GM23338 (cell line): ENCODE measurements at places on chromosomes 5 and 9. TPM values are rescaled to one million over a fixed set of nuclear protein-coding genes. Genes with fewer than 3 reads are reported as not detected.
A peak's percentile ranks its signal among the peaks of the same experiment; 100 is the strongest.

GRCh38 chr5:71695595-71695994 lies 23.5 kb upstream of the CARTPT start:
- DNase-seq = no peak
- peaks cover 17% of the 10 kb centered on the region for H3K4me1 ChIP-seq
- H3K4me3 ChIP-seq = no peak overlapping the region
- no peaks in the 10 kb centered on the region for H3K36me3 ChIP-seq

DNA sequence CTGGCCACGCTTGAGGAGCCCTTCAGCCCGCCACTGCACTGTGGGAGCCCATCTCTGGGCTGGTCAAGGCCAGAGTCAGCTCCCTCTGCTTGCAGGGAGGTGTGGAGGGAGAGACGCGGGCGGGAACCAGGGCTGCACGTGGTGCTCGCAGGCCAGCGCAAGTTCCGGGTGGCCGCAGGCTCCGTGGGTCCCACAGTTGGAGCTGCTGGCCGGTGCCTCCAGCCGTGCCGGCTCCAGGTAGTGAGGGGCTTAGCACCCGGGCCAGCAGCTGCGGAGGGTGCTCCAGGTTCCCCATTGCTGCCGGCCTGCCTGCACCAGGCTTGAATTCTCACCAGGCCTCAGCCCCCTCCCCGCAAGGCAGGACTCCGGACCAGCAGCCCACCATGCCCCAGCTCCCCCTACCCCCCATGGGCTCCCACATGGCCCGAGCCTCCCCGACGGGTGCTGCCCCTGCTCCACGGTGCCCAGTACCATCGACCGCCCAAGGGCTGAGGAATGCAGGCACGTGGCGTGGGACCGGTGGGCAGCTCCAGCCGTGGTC lies 192.8 kb upstream of the IZUMO3 start:
- no peak for DNase-seq
- H3K27me3 ChIP-seq = no peaks in the 10 kb centered on the region
- H3K27ac ChIP-seq = no peak overlapping the region

DNA sequence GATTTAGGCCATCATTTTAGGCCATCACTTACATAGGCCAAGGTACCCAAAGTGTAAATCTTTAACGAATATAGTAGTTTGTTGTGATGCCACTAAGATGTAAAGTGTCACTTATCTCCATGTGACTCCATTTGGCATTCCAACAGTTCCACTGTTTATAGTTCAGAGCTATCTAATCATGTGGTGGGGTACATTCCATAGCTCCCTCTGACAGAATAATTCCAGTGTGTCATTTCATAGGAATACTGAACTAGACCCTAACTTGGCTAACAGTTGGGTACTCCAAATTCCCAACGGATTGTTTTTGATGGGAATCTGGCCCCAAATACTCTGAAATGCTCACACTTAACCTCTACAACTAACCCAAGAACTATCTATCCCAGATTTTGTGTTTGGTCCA lies 76.7 kb upstream of the FST start:
- no peak overlapping the region for H3K27ac ChIP-seq
- no peaks in the 10 kb centered on the region for H3K27me3 ChIP-seq
- no peaks in the 10 kb centered on the region for H3K4me1 ChIP-seq
- DNase-seq = no peak
- H3K4me3 ChIP-seq = no peak overlapping the region
- no peaks in the 10 kb centered on the region for H3K36me3 ChIP-seq

DNA sequence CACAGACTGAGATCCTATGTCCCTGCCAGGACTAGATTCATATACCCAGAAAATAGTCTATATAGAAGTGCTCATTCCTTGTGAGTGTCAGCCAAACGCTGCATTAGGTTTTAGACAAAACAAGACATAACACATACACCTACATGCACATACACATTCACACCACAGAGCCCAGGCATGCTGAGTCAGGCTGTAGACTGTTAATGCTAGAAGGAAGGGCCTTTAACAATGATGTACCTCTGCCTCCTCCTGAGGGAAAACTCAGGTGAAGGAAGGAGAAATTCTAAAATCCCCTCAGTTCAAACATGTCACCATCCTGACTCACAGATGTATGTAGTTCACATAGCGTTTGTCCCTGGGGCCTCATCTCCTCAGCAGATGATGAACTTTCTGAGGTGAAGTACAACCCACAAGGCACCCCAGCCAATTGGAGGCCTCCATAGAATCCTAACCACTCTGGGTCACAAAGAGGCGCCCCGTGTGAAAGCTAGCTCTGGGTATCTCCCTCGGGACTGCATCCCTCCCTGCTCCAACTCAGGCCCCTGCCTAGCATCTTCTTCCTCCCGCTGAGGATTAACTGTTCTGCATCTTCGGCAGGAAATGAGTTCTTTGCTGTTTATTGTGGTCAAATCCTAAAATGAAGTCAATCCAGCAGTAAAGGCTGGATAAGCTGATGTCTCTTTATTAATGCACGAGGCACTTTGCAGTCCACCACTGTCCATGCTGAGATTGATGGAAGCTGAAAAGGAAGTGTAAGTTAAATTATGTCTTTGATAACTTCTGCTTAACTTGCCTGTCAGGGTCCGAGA lies 40.8 kb upstream of the FSTL4 start:
- no peaks in the 10 kb centered on the region for H3K4me1 ChIP-seq
- DNase-seq = no peak
- no peak overlapping the region for H3K4me3 ChIP-seq
- H3K27ac ChIP-seq = no peak overlapping the region
- H3K36me3 ChIP-seq = no peaks in the 10 kb centered on the region
- no peaks in the 10 kb centered on the region for H3K27me3 ChIP-seq

GRCh38 chr5:98299435-98299834 lies 474.0 kb upstream of the RGMB start:
- H3K4me3 ChIP-seq = no peak overlapping the region
- DNase-seq = no peak
- no peaks in the 10 kb centered on the region for H3K27me3 ChIP-seq
- H3K27ac ChIP-seq = no peak overlapping the region
- no peaks in the 10 kb centered on the region for H3K36me3 ChIP-seq

DNA sequence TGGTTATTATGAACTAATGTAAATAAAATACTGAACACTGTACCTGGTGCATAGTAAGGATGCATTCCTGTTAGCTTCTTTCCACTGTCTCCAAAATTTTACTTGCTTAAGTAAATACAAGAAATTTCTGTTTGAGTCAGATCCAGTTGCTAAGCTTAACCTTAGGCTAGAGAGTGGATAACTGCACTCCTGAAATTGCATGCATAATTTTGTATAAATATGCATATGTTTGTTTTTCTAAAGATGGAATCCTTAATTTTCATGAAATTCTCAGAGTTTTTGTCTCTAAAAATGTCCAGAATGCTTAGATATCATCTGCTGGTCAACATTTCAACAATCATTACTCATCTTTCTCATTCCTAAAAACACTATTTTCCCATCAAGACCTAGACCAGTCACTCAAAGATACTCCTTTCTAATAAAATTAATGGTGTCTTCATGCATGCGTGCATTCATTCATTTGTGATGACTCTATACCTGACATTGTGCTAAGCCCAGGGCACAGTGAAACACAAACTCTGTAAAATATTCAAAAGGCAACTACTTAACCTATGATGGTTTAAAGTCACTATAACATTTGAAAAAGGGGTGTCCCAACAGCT lies 284.8 kb downstream of the SEC61B start:
- H3K36me3 ChIP-seq = no peaks in the 10 kb centered on the region
- no peak for DNase-seq
- no peak overlapping the region for H3K27ac ChIP-seq
- no peaks in the 10 kb centered on the region for H3K27me3 ChIP-seq
- peaks cover 16% of the 10 kb centered on the region for H3K4me1 ChIP-seq

GRCh38 chr5:569358-569867 lies 42.7 kb upstream of the CEP72 start:
- H3K36me3 ChIP-seq = no peaks in the 10 kb centered on the region
- no peak overlapping the region for H3K27ac ChIP-seq
- H3K4me3 ChIP-seq = no peak overlapping the region
- H3K27me3 ChIP-seq = peaks cover 14% of the 10 kb centered on the region
- H3K4me1 ChIP-seq = no peaks in the 10 kb centered on the region; the same call in 1 of the 2 replicates
- no peak for DNase-seq

GRCh38 chr5:181221792-181222629 lies 1.1 kb upstream of the TRIM41 start:
- H3K4me1 ChIP-seq = peaks cover 12% of the 10 kb centered on the region; the same call in 1 of the 2 replicates
- H3K27me3 ChIP-seq = no peaks in the 10 kb centered on the region; the same call in 1 of the 2 replicates

- no peaks in the 10 kb centered on the region for H3K27me3 ChIP-seq
- H3K4me3 ChIP-seq = no peak overlapping the region
- H3K36me3 ChIP-seq = no peaks in the 10 kb centered on the region
- no peaks in the 10 kb centered on the region for H3K4me1 ChIP-seq
- H3K27ac ChIP-seq = no peak overlapping the region
Observed at GRCh38 chr9:135048046-135048757, 39.3 kb upstream of the OLFM1 start.

DNA sequence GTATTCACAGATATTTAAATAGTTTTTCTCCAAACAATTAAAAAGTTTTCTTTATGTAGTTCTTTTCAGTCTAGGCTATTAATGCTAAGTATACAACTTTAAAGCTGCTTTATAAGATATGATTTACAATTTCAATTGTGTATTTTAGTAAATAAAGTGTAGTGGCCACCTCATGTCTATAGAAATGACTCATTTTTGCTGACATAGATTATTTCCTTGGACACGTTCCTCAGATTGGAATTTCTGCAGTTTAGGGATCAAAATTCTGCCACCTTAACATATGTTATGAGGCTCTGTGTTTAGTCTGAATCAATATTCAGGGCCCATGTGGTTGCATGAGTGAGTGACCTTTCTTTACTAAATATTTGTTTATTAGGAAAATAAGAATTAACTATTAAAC lies 750.2 kb downstream of the IRX1 start:
- no peaks in the 10 kb centered on the region for H3K36me3 ChIP-seq
- no peak overlapping the region for H3K4me3 ChIP-seq
- no peak overlapping the region for H3K27ac ChIP-seq
- H3K4me1 ChIP-seq = no peaks in the 10 kb centered on the region

GRCh38 chr9:21395778-21396717 lies 10.8 kb upstream of the IFNA2 start:
- no peaks in the 10 kb centered on the region for H3K36me3 ChIP-seq
- peaks cover 34% of the 10 kb centered on the region for H3K27me3 ChIP-seq
- no peaks in the 10 kb centered on the region for H3K4me1 ChIP-seq
- DNase-seq = peak; percentile 87
- no peak overlapping the region for H3K27ac ChIP-seq

DNA sequence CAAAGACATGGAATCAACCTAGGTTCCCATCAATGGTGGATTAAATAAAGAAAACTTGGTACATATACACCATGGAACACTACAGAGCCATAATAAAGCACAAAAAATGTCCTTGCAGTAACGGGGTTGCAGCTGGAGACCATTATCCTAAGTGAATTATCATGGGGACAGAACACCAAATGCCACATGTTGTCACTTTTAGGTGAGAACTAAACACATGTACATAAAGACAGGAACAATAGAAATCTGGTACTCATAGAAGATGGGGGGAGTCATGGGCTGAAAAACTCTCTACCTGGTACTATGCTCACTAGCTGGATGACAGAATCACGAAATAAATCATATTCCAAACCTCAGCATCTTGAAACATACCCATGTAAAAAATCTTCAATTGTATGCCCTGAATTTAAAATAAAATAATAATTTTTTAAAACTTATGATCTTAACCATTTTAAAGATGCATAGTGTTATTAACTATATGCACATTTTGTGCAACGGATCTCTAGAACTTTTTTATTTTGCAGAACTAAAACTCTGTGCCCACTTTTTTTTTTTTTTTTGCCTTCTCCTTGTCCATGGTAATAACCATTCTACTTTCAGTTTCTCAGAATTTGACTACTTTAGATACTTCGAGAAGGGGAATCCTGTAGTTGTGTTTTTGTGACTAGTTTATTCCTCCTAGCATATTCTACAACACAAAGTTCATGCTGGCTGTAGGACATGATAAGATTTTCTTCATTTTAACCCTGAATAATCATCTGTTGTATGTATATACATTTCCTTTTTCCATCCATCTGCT lies 1081.6 kb upstream of the ACO1 start:
- H3K4me3 ChIP-seq = no peak overlapping the region
- H3K36me3 ChIP-seq = no peaks in the 10 kb centered on the region
- no peak overlapping the region for H3K27ac ChIP-seq
- DNase-seq = no peak
- H3K4me1 ChIP-seq = no peaks in the 10 kb centered on the region
- H3K27me3 ChIP-seq = no peaks in the 10 kb centered on the region

GRCh38 chr5:158642879-158643278 lies 456.8 kb downstream of the EBF1 start:
- no peaks in the 10 kb centered on the region for H3K36me3 ChIP-seq
- no peak overlapping the region for H3K4me3 ChIP-seq
- H3K27ac ChIP-seq = no peak overlapping the region
- no peaks in the 10 kb centered on the region for H3K27me3 ChIP-seq

GRCh38 chr5:118303296-118303695 lies 685.1 kb downstream of the DTWD2 start:
- no peak overlapping the region for H3K27ac ChIP-seq
- no peaks in the 10 kb centered on the region for H3K27me3 ChIP-seq
- no peaks in the 10 kb centered on the region for H3K36me3 ChIP-seq
- no peaks in the 10 kb centered on the region for H3K4me1 ChIP-seq

GRCh38 chr9:95273369-95274022 lies 44.0 kb downstream of the FANCC start:
- no peak for DNase-seq
- H3K27ac ChIP-seq = no peak overlapping the region
- H3K36me3 ChIP-seq = no peaks in the 10 kb centered on the region
- peaks cover 20% of the 10 kb centered on the region for H3K4me1 ChIP-seq
- H3K4me3 ChIP-seq = no peak overlapping the region

DNA sequence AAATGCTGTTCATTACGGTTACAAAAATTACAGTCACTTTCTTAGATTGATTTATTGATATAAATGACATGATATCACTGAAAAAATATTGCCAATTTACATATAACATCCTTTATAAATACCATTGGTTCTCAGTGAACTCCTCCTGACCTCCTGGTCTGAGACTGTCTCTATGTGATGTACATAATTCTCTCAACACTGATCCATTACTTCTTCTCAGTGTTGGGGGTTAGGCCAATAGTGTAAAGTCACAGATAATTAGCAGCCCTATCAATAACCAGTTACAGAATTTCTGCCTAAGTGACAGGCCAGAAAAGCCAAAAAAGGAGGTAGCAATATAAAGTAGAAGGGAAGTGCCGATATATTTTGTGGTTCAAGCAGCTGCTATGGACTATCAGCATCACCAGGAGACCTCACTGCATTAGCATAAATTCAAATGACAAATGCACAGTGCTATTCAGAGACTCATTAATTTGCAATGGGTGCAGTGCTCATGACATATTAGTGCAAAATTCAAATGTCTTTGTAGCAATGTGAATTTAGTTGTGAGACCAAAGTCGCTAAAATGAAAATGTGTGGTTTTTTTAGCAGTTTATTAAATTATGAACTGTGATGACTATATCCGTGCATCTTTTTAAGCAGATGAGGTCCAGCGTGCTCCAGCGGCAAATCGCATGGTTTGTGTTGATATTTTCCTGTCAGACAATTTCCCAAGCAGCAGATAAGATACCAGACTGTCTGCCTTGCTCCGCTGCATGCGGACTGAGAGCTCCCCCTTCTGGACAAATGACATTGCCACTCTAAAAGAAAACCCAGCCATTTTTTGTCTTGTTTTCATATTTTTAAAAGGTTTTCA lies 144.6 kb downstream of the CETN3 start:
- H3K4me3 ChIP-seq = no peak overlapping the region
- H3K4me1 ChIP-seq = 0 out of 2 replicates have a peak, but pooled peaks cover 8% of the 10 kb centered on the region
- DNase-seq = peak; percentile 83
- H3K27me3 ChIP-seq = no peaks in the 10 kb centered on the region
- H3K36me3 ChIP-seq = no peaks in the 10 kb centered on the region

ANKRD34B gene
- total RNA-seq = 1.5 and 2.9 TPM in 2 replicates

FOXD4L4 gene
- not detected in 2 replicates for total RNA-seq

FOXD1 gene
- 0.12 and 0.42 TPM in 2 replicates for total RNA-seq

CARD6 gene
- total RNA-seq = 0.23 and 0.45 TPM in 2 replicates

LRRC26 gene
- total RNA-seq = 0.16 and 0.21 TPM in 2 replicates
